ENCODE measurements at places on chromosomes 13 and 19. TPM values are rescaled to one million over a fixed set of nuclear protein-coding genes. Genes with fewer than 3 reads are reported as not detected.

The TEX26 gene
- polyA plus RNA-seq = 1.2 TPM

DNA sequence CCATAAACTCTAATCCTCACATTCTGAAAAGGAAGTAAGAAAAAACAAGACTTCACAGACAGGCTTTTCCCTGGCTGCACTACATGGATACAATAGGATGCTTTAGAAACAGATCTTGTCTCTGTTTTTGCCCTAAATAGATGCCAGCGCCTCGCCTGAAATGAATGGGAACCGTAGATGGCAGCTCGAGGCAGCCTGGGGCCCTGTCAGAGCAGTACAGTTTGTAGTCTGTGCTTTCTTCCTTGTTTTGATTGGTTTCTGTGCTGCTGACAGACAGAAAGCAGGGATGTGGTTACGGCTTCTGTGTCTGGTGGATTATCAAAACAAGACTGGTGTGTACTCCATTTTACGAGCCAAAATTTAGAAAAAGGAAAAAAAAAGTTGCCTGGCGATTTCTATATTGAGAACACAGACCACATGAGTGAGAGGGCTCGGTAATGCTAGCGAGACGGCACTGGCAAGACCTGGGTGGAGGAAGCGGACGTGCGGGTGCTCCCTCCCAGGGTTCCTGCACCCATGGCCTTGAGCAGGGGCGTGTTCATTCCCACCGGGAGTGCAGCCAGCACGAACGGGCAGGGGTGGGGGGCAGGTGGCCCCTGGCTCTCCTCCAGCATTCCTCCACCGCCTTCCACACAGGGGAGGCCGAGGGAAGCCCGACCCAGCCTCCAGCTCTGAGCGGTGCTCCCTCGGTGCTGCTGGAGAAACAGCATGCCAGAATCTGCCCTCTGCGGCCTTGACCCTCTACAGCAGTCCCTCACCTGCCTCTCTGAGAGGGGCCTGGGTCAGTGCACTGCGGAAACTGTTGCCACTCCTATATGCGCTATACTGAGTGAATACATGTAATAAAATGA lies 37.6 kb upstream of the C1QTNF9 start:
- no peak for DNase-seq

GRCh38 chr13:34020388-34020787 lies 202.4 kb downstream of the RFC3 start:
- DNase-seq = no peak

- no peak for DNase-seq
These were observed 81.1 kb downstream of the CHST8 start for GRCh38 chr19:33702606-33703437.

The PNMA8A gene
- polyA plus RNA-seq = 57.2 TPM

DNA sequence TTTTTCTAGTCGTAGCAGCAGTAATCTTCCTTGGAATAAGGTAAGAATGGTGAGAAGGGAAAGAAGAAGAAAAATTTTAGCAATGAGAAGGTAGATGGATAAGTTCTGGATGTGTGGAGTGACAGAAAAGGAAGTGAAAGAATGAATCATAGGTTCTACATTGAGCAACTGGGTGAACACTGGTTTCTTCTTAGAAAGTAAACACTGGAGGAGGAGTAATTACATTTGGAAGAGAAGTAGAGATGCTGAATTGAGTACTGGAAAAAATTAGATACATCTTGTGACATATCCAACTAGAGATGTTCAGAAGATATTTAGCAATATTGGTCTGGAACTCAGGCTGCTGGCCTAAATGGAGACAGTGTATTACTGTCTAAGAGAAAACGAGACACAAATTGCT lies 148.5 kb downstream of the GPC5 start:
- DNase-seq = no peak

The SIGLEC14 gene
- 1.1 TPM for polyA plus RNA-seq

The ZNF112 gene
- 13.1 TPM for polyA plus RNA-seq

GRCh38 chr13:36882829-36883390 lies 37.1 kb downstream of the SMAD9 start:
- DNase-seq = no peak
